Esophagus squamous epithelium (tissue), 5 donors: ENCODE measurements at places on chromosomes 6 and 20. TPM values are rescaled to one million over a fixed set of nuclear protein-coding genes. Genes with fewer than 3 reads are reported as not detected.

DNA sequence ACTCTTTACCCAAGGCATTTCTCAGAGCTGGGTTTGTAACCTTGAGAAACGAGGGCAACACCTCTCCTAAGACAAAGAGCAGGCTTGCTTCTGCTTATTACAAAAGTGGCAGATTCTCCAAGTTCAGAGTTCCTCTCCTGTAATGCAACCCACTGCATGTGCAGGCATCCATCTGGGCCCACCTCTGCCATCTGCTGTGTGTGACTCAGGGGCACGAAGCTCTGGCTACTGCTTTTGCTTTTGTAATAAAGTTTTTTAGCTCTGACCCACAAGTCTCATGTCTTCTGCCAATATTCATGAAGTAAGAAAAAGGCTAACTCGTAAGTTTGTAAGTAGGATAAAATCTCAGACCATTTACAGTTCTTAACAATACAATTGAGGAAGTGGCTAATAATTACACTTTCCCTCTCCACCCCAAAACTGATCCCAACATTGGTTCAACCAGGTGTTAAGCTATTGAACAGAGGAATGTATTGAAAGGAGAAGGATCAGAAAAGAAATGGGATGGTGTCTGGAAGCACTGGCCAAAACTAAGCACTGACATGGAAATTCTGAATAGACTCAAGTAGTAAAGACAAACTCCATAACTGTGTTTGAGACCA, 51.7 kb upstream of the SMLR1 start:
- no peaks in the 10 kb centered on the region for H3K36me3 ChIP-seq
- H3K27me3 ChIP-seq = no peaks in the 10 kb centered on the region
- no peak for DNase-seq
- H3K27ac ChIP-seq = no peak overlapping the region

GRCh38 chr20:6388671-6389197, 265.9 kb upstream of the FERMT1 start:
- H3K4me1 ChIP-seq = no peaks in the 10 kb centered on the region
- no peaks in the 10 kb centered on the region for H3K27me3 ChIP-seq
- H3K27ac ChIP-seq = no peak overlapping the region
- DNase-seq = no peak

DNA sequence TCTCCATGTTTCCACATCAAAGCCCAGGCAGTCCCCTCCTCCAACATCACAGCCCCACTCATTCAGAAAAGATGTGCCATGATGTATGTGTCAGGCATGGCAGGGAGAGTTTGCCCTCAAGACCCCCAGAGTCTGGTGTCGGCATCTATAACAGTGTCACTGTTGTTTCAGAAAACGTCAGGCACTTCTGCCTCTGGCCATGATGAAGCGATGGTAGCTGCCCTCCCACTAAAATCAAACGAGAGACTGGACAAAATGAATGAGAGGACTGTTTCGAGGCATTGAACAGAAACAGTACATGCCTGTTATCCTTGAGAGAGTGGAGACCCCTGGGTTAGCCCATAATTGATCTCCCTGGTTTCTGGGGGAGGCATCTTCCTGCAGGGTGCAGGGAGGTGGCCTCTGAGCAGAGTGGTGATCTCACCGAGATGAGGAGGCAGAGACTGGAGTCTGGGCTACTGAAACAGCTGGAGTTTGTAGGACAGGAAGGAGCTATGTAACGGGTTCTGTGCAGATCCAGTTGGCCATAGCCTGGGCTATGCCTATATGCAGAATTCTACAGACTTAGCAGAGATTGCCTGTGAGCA, 144.5 kb downstream of the SYCP2 start:
- no peak overlapping the region for H3K4me3 ChIP-seq
- no peaks in the 10 kb centered on the region for H3K36me3 ChIP-seq
- no peak overlapping the region for H3K27ac ChIP-seq
- peaks cover 13% of the 10 kb centered on the region for H3K27me3 ChIP-seq
- DNase-seq = no peak
- H3K4me1 ChIP-seq = no peaks in the 10 kb centered on the region

DNA sequence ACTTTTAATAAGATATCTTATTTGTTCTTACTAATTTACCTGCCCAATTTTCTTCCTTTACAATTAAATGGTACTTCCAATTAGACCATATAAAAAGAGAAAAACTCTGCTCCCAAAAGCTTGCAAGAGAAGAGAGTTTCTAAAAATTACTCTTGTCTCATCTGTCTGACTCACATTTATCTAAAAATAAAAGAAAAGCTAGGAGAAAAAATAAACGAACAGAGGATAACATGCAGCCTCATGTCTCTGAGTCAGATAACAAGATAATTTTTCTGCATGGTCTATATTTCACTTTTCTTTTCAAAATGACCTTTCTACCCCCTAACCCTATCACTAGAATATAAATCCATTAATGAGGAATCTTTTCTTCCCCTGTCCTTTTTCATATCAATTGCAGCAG, 127.2 kb upstream of the TCF21 start:
- H3K27ac ChIP-seq = peak overlapping the region; percentile 70
- H3K4me3 ChIP-seq = no peak overlapping the region
- DNase-seq = no peak

DNA sequence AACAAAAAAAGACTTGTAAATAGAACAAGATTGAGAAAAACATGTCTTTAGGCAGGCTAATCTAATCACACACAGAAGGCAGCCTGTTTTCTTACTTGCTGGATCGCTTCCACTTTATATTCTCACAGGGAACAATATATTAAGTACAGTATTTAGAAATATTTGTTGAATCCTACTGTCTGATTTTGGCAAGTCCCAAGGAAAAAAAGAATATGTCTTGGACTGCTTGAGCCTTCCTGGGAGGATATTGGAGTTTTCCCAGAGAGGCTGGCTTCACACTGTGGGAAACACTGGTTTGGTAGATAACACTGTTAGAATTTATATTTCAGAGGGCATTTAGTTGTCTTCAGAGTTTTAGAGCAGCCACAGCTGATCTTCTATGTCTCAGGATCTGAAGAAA, 229.7 kb downstream of the PRL start:
- H3K4me1 ChIP-seq = no peaks in the 10 kb centered on the region
- no peak overlapping the region for H3K4me3 ChIP-seq
- no peaks in the 10 kb centered on the region for H3K27me3 ChIP-seq
- DNase-seq = no peak

BANF2 gene
- total RNA-seq = not detected

GNMT gene
- total RNA-seq = not detected

SAMD3 gene
- total RNA-seq = 0.88 TPM
